ENCODE measurements at places on chromosomes 5 and 9. TPM values are rescaled to one million over a fixed set of nuclear protein-coding genes. Genes with fewer than 3 reads are reported as not detected.

PCDHGB6 gene
- total RNA-seq: 9.5 TPM

TMEM174 gene
- not detected for total RNA-seq

DND1 gene
- total RNA-seq: 0.13 TPM

SUSD3 gene
- total RNA-seq: 7.2 TPM

PRRX2 gene
- 20.9 TPM for total RNA-seq

LIFR gene
- 50.8 TPM for total RNA-seq

FCN1 gene
- not detected for total RNA-seq

DBH gene
- total RNA-seq: not detected

FST gene
- total RNA-seq: 277 TPM

C5orf63 gene
- 5.0 TPM for total RNA-seq

ADAMTS16 gene
- 0.26 TPM for total RNA-seq

SPARC gene
- total RNA-seq: 3,181 TPM

LHX3 gene
- total RNA-seq: not detected

ABCA1 gene
- total RNA-seq: 67.4 TPM

FXN gene
- 4.6 TPM for total RNA-seq

ALDOB gene
- total RNA-seq: not detected

FGF1 gene
- 124 TPM for total RNA-seq

PHF24 gene
- total RNA-seq: 0.11 TPM

IFNK gene
- total RNA-seq: not detected

MTX3 gene
- total RNA-seq: 30.1 TPM

FAM81B gene
- not detected for total RNA-seq

CAVIN4 gene
- total RNA-seq: 0.91 TPM

SV2C gene
- not detected for total RNA-seq

OMD gene
- total RNA-seq: 66.4 TPM

SPATA31E1 gene
- total RNA-seq: not detected

GLRA1 gene
- not detected for total RNA-seq

TMC1 gene
- 0.39 TPM for total RNA-seq

NEUROG1 gene
- total RNA-seq: not detected

DDX4 gene
- total RNA-seq: not detected

TEX53 gene
- not detected for total RNA-seq

Measured in articular chondrocyte of knee joint (primary cell).